ENCODE measurements at places on chromosomes 1 and 21.

GRCh38 chr1:163174524-163175437 lies 27.9 kb downstream of the RGS5 start:
- DNase-seq = peak; percentile 62

- peak; percentile 80 for DNase-seq
These were observed 9.0 kb upstream of the IFFO2 start for GRCh38 chr1:18965206-18966173.

DNA sequence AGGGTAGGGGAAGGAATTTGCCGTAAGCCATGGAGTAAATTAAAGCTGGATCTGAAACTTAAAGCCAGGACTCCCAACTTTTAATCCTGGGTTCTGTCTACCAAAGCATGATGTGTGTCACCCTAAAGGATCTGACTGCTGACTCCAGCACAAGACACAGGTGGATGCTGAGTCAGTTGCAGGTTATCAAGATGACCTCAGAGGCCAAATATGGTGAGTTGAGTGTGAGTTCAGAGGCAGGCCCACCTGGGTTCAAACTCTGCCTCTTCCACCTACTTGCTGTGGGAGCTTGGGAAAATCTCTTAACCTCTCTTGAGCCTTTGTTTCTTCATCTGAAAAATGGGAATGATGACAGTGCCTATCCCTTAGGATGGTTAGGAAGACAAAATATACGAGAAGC lies 16.7 kb upstream of the LDLRAP1 start:
- no peak for DNase-seq

- DNase-seq = peak; percentile 1
These were observed 6.3 kb downstream of the OR14I1 start for GRCh38 chr1:248696261-248696660.

GRCh38 chr1:232376632-232377493 lies 253.1 kb downstream of the SIPA1L2 start:
- no peak for DNase-seq

- DNase-seq = no peak
These were observed 10.1 kb upstream of the C1orf174 start for GRCh38 chr1:3910049-3910731.

DNA sequence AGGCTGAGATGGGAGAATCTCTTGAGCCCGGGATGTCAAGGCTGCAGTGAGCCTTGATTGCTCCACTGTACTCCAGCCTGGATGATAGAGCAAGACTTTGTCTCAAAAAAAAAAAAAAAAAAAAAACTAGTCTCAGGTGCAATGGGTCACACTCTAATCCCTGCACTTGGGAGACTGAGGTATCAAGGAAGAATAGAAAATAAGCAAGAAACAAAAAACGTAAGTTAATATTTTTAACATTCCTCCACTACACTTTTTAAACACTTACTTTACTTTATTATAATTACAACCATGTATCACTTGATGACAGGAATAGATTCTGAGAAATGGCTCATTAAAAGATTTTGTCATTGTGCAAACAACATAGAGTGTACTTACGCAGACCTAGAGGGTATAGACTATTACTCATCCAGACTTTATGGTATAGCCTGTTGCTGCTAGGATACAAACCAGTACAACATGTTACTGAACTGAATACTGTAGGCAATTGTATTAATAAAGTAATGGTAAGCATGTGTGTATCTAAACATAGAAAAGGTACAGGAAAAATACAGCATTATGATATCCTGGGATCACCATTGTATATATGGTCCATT lies 1244.1 kb upstream of the ADGRL4 start:
- no peak for DNase-seq

- no peak for DNase-seq
These were observed 23.2 kb downstream of the ATP8B2 start for GRCh38 chr1:154348429-154349076.

DNA sequence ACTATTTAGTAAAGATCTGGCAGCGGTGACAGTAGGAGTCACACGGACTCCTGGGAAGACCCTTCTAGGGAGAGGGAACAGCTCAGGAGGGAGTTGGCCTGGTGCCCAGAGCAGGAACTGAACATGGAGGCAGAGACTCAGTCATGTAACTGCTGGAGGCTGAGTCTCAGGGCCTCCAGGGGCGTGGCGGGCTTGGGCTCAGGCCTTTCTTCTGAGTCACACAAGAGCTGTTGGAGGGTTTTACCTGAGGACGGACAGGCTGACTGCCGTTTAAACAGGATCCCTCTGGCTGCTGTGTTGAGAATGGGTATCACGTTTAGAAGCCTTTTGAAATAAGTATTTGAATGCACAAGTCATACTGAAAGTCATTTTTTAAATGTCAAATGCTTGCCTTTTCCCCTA lies 7.2 kb upstream of the ETS2 start:
- no peak for DNase-seq

DNA sequence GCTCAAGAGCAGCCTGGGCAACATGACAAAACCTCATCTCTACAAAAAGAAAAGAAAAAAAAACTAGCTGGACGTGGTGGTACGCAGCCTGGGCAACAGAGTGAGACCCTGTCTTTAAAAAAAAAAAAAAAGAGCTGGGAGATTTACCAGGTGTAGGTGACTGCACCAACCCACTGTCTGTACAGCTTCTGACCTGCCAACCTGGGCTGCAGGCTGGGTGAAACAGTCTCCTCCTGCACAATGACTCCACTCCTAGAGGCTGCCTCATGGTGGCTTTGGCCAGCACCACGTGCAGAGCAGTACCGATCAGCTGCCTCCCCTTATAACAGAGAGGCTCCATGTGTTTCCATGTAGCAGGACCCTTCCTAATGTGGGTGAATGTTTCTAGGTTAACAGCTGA lies 3.7 kb downstream of the MRTO4 start:
- no peak for DNase-seq

GRCh38 chr1:206978259-206978658 lies 8.0 kb upstream of the FCAMR start:
- DNase-seq = no peak

GRCh38 chr1:26788515-26788785 lies 700 bp downstream of the PIGV start:
- DNase-seq = no peak

DNA sequence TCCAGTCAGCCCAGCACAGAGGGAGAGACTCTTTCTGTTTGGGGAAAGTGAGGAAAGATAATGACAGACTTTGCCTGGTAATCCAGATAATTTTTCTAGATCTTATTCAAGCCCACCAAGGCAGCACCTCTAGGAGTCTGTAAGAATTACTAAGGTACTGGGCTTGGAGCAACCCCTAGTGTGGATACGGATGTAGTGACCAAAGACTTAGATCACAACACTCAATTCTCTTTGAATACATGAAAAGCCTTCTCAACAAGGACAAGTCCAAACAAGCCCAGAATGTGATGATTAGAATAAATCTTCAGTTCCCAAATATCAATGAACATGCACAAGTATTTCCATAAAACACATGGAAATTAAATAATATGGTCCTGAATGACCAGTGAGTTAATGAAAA lies 206.9 kb downstream of the MRPL39 start:
- DNase-seq = no peak

GRCh38 chr1:76554283-76554682 lies 313.0 kb upstream of the ST6GALNAC5 start:
- DNase-seq = no peak

DNA sequence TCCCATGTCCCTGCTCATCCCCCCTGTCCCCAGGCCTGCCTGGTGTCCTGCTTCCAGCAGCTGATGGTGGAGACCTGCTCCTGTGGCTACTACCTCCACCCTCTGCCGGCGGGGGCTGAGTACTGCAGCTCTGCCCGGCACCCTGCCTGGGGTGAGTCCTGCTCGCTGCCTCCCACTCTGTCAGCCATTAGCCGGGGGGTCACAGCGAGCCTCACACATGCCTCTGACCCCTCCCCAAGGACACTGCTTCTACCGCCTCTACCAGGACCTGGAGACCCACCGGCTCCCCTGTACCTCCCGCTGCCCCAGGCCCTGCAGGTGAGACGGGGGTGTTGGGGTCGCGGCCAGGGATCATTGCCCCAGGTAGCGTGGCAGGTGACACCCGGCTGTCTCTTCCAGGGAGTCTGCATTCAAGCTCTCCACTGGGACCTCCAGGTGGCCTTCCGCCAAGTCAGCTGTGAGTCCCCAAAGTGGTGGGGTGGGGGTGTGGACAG lies 10.0 kb downstream of the SCNN1D start:
- peak; percentile 51 for DNase-seq

DNA sequence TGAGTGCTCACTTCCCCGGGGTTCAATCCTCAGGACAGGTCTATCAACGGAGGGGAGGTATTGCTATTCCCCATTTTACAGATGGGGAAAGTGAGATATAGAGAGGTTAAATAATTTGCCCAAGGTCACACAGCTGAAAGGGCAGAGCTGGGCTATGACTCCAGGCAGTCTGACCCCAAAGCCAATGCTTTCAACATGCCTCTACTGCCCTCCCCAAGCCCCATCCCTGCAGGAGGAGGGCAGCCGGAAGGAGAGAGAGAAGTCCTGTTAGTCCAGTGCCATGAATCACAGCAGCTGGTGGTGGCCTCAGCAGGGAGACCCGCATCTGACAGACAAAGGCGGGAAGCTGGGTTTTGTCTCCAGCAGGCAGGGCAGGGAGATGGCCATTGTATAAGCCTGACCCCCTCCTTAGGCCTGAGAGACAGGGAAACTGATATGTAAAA lies 20.0 kb upstream of the CLIC4 start:
- no peak for DNase-seq

DNA sequence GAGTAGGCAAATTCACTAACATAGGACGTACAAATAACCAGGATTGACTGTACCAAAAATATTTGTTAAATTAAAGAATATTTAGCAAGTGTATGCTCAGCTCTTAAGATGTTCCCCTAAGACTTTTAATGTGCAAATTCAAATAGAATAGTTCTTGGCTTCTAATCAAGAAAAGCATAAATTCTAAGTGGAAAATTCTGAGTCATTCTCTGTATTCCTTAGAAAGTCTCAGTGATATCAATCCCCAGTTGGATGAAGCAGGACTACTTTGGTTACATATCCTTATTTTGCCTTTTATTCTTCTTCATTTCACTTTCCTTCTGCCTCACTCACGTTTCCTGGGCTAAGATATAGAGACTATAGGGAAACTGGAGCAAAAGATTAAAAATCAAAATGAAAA lies 130.2 kb downstream of the IFI44 start:
- DNase-seq = peak; percentile 4

DNA sequence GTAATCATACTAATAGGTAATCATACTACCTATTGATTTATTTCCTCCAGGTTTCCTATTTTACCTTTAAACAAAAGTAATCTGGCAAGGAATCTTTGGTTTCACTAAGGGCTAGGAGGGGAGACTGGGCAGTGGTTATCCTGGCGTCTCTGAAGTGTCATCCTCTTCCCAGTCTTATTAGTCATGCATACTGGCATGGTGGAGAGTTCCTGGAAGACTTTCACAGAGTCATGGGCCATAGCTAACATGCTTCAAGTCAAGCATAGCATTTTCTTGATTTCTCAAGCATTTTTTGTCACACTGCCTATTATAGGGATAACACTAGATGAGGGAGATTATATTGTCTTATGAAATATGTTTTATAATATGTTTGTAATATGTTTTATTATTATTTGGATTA lies 64.0 kb upstream of the ASB17 start:
- peak; percentile 23 for DNase-seq

GRCh38 chr1:54137534-54138061 lies 15.2 kb downstream of the CDCP2 start:
- DNase-seq = peak; percentile 67

GRCh38 chr1:149848340-149849110 lies 50.8 kb upstream of the BOLA1 start:
- DNase-seq = no peak

GRCh38 chr1:70483342-70483741 lies 72.3 kb downstream of the CTH start:
- DNase-seq = no peak

DNA sequence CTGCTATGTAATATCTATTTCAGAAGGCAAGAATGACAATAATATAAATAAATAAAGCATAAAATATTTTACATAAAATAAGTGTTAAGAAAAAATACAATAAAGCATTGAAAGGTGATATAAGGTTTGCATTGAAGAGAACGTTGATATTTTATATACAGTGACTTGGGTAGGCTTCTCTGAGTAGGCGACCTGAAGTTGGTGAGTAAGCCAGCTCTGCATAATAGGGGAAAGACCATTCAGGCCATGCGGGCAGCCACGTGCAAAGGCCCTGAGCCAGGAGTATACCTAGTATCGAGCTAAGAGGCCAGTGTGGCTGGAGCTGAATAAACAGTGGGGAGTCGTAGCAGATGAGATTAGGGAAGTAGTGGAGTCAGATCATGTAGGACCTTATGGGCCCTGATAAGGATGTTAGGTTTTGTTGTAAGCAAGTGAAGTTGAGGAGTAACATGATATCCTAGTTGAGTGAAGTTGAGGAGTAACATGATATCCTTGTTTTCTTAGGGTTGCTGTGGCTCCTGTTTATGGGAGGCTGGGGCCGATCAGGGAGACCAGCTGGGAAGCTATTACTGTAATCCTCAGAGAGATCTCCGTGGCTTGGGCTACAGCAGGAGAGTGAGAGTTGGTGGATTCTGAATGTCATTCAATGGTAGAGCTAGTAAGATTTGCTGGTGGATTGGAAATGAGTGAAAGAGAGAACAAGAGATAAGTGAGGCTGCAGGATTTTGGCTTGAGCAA lies 22.0 kb downstream of the KCNK1 start:
- no peak for DNase-seq

GRCh38 chr1:59885160-59885832 lies 41.3 kb downstream of the CYP2J2 start:
- no peak for DNase-seq

GRCh38 chr1:94730450-94730849 lies 89.7 kb upstream of the SLC44A3 start:
- DNase-seq = no peak

- DNase-seq = peak; percentile 85
These were observed 4.5 kb downstream of the ADARB1 start for GRCh38 chr21:45078877-45079281.

GRCh38 chr1:30420519-30421050 lies 302.8 kb downstream of the MATN1 start:
- no peak for DNase-seq

GRCh38 chr1:32350785-32351398 lies 11.4 kb downstream of the FAM229A start:
- DNase-seq = peak; percentile 58

- no peak for DNase-seq
These were observed 30.1 kb downstream of the RNF11 start for GRCh38 chr1:51266181-51266580.

- DNase-seq = no peak
These were observed 97.4 kb downstream of the FAM78B start for GRCh38 chr1:166069390-166069789.

- no peak for DNase-seq
These were observed 1.1 kb upstream of the GUCA2B start for GRCh38 chr1:42152119-42152518.

GRCh38 chr1:154344977-154345837 lies 19.9 kb downstream of the ATP8B2 start:
- peak; percentile 53 for DNase-seq

All from AG10803 (cell line).